T-cell (primary cell): ENCODE measurements at places on chromosomes 7 and 10.

DNA sequence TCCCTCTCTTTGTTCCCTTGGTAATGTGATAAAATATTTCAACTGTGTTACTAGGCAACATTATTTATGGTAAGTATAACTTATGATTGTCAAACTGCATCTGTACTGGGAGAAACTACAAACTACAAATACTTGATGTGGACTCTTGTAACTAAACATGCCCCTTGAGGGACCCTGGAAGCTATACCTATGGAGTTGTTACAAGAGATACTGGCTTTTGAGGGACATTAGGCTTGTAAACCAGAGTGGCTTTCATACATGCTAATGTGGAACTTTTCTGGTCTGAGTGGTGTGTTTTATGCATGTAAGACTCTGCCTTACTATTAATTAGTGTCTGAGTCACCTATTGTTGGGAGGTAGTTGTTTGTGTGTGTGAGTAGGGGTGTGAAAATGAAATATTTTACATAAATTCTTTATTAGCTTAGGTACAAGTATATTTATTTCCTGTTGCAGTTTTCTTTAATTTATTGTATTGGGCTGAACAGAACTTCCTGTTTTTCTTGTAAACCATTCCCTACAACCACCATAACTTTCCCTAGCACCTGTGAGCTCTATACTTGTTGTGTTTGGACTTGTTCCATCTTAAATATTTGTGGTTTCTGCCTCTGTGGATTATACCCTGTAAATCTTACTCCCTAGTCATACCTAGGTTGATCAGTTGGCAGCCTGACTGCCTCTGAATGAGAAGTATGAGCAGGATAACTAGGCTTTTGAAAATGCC, 49.8 kb downstream of the STK31 start:
- DNase-seq = no peak

DNA sequence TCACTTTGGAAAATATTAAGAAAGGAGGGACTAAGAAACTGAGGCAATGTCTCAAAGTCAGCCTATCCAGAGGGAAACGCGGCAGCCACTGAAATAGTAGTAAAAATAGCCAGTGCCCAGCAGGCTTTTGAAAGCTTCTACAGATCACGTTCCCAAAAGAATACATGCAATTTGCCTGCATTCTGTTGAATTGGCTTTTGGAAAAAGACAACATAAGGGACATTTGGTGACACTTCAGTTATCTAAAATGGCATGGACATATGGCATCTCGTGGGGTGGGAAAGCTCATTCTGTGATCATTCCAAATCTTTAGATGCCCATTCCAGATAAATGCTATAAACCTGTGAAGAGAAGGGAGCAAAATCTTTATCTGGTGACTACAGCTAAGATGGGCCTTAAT, 82.8 kb upstream of the PDE1C start:
- DNase-seq = no peak

GRCh38 chr7:131511774-131512535, 44.5 kb downstream of the PODXL start:
- DNase-seq = no peak

- DNase-seq = no peak
Measured at GRCh38 chr7:159213253-159213652, 68.6 kb upstream of the VIPR2 start.

DNA sequence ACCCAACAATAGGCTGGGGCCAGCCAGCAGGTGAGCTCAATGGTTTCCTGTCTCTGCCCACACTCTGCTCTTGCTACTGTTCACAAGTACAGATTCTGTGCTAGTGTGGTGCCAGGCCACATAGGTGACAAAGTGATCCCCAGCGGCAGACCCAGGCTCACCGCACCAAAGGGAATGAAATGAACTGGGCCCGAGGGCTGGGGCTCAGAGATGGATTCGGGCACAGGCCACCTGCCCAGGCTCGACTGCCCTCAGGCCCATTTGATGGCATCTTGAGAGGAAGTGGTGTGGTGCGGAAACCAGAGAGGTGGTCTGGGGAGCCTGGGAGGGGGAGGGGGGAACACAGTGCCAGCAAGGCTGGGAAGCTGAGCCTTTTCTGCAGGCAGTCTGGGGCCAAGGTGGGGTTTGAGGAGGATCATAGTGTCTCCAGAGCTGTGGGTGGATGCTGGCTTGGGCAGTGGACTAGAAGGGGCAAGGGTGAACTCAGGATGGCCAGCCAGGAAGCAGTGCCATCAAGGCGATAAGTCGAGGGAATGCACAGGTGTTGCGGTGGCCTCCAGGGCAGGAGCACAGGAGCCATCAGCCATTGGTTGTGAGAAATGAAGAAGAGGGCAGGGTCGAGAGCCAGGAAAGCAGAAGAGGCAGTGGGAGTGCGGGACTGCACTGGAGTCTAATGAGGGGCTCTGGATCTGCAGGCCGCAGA, 85.2 kb downstream of the ARHGAP22 start:
- no peak for DNase-seq

DNA sequence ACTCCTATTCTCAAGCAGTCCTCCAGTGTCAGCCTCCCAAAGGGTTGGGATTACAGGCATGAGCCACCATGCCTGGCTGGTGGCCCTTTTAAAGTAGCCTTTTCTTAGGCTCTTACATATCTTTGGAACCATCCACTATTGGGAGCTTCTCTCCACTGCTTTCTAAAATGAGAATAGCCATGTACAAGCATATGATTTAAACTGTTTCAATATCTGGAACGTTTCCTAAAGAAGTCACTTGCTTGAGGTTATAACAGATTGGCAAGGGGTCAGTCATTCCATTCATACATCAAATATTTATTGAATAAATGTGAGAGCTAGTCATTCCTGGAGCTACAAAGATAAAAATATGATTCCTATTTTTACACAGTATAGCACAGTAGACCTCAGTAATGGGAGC, 97.4 kb upstream of the LRGUK start:
- DNase-seq = no peak

- DNase-seq = no peak
Measured at GRCh38 chr7:12358694-12359093, 45.0 kb downstream of the VWDE start.

DNA sequence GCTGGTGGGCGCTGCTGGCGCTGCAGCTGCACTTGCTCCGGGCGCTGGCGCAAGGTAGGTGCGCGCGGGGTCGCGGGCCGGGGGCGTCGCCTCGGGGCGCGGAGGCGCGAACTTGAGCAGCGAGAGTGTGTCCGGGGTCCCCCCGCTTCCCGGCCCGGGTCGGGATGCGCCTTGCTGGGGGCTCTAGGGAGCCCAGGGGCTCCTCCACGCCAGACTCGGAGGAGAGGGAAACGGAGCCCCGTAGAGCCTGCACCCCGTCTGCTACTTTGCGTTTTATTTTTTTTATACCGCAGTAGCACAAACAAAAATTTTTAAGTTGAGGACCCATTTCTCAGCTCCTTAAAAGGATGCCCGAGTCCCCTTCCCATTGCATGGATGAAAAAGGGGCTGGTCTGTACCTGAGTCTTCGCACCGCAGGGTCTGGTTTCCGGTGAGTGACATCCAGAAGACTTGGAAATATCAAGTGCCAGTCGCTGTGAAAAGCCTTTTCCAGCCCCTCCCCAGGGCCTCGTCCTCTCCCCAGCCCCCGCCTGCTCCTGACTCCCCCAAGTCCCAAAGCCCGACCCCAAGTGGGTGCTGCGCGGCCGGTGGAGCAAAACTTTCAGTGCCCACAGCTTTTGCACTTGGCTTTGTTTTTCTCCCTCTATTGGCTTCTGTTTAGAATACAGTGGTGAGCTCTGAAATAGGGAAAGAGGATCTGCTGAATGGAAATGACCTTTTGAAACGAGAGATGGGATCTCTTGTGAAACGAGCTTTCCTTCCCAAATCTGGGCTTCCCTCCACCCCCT, 973 bp downstream of the SDK1 start:
- no peak for DNase-seq
